ENCODE measurements at places on chromosomes 12 and 14. TPM values are rescaled to one million over a fixed set of nuclear protein-coding genes. Genes with fewer than 3 reads are reported as not detected.

The SIRT4 gene
- 0.53 TPM for polyA plus RNA-seq

The KLHL33 gene
- polyA plus RNA-seq: 0.09 TPM

The IAPP gene
- not detected for polyA plus RNA-seq

DNA sequence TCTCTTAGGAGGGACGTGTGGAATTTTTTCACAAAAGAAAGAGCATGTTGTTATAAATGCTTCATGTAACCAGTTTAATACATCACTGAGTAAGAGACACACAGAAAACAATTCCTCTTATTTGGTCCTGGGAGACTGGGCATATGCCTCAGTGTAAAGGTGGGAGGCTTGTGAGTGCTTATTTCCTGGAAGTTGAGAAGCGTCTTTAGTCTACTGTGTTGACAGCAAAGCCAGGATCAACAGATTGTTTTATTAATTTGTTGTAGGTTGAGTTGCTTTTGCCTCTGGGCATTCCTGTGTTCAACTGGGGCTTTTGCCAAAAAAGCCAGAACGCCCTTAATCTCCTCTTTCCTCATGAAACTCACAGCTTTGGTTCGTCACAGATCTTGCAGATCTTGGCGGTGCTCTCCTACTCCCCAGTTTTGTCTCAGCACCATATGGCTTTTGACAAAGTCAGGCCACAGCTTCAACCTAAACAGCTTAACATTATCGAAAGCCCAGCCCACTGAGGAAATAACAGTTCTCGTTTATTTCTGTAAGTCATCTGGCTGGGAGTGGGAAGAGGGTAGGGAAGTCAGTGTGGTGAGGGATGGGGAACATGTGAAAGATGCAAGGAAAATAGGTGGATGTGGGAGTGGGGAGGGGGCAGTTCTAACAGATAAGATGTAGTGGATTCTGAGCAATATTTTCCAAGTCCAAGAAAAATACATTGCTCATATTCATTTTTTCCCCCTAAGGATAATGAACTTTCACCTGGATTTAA is 227.2 kb downstream of the DACT1 start:
- no peak overlapping the region for H3K4me3 ChIP-seq
- H3K4me1 ChIP-seq: peaks cover 4% of the 10 kb centered on the region
- DNase-seq: peak; percentile 91

DNA sequence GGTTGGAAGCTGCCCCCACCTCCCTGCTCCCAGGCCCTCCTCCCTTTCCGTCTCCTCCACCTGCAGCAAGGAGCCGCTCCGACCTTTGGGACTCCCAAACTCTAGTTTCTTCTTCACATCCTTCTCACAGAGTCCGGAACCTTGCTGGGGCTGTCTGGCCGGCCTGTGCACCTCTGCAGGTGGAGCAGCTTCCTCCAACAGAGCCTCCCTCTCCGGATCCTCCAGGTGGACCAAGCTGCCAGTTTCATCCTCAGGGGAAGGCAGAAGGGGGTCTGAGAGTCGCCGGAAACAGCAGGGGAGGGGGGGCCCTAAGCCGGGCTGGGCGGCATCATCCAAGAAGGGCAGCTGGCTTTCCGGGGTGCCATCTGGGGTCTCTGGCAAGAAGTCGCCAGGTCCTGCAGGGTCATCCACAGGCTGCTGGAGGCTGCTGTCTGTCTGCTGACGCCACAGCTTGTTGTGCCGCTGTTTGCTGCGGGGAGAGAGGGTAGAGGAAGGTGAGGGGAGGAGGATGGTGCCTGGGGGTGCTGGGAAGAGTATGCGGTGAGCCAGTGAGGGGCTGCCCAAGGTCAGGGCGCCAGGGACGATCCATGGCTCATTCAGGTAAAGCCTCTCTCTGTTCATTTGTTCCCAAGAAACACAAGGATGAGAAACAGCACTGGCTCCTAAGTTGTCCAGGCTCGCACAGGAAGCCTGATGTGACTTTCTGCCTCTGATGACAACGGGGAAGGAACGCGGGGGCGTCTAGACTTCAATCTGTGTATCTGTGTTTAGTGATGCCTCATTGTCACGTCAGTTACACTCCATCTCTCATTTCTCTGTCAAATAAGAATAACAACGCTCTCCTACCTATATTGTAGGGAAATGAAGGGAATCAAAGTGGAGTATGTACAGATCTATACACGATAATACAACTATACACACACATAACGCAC is 61.3 kb upstream of the CORO1C start:
- no peak overlapping the region for H3K27ac ChIP-seq
- H3K4me3 ChIP-seq: no peak overlapping the region
- no peak for DNase-seq

DNA sequence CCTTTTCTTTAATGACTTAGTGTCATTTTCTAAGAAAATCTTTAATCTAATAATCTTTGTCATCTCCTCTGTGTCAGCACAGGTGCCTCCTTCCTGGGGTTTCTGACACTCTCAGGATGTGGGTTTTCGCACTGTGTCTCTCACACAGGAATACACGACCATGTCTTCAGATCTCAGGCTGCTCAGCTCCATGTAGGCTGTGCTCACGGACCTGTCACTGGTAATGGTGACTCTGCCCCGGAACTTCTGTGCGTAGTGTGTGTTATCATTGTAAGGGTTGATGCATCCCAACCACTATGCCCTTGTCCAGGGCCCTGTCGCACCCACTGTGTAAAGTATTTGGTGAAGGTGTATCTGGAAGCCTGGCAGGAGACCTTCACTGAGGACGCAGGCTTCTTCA is 647.8 kb downstream of the TMEM121 start:
- H3K4me3 ChIP-seq: no peak overlapping the region
- H3K4me1 ChIP-seq: no peaks in the 10 kb centered on the region
- no peak for DNase-seq
- no peaks in the 10 kb centered on the region for H3K36me3 ChIP-seq

GRCh38 chr14:61406198-61406597 is 84.8 kb downstream of the PRKCH start:
- H3K27me3 ChIP-seq: peaks cover 9% of the 10 kb centered on the region

DNA sequence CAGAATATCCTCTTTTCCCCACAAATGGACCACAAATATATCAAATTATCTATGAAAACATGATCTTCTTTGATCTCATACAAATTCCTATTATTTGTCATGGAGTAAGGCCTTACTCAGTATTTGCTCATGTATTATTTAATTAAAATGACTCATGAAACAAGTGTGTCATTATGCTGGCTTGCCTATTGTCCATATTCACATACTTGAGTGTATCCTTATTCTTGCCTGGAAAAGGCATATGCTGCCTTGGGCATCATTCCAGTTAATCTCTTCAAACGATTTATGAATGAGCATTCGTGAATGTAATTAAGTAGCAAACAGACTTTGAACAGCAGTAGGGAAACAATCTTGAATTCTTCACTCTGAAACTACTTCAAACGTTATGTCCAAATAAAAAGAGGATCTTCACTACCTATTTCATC is 22.6 kb upstream of the SNRPF start:
- H3K4me3 ChIP-seq: no peak overlapping the region
- no peaks in the 10 kb centered on the region for H3K27me3 ChIP-seq
- peak; percentile 86 for DNase-seq
- H3K4me1 ChIP-seq: peaks cover 12% of the 10 kb centered on the region

DNA sequence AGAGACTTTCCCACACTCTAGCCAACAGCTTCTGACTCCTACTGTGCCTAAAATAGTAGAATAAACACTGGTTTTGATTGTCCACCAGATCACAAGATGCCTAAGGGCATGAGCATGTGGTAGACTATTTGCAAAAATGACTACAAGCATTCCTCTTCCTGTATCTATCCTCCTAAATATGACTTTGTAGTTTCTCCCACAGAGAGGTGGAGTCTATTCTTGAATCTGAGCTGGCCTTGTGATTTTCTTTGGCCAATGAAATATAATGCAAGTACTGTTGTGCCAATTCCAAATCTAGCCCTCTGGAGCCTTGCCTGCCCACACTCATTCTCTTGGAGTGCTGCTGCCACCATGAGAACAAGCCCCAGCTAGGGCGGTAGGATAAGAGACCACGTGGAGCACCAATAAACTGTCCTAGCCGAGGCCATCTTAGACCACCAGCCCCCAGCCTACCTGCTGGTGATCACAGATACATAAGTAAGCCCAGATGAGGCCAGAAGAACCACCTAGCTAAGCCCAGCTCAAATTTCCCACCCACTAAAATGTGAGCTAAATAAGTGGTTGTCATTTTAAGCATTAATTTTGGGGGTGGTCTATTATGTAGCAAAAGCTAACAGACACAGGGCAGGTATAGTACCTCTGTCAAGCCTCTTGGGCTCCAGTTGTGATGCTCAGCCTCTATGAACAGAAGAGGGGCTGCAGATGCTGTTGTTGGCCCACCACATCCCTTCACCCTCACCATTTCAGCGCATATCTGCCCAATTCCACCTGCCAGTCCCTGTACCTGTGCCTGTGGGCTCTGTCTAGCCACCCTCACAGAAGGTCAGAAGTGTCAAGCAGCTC is 17.9 kb downstream of the ZFP36L1 start:
- H3K27me3 ChIP-seq: no peaks in the 10 kb centered on the region
- H3K4me3 ChIP-seq: no peak overlapping the region
- DNase-seq: no peak
- peaks cover 13% of the 10 kb centered on the region for H3K4me1 ChIP-seq

- DNase-seq: peak; percentile 49
- H3K27me3 ChIP-seq: peaks cover 5% of the 10 kb centered on the region
- H3K27ac ChIP-seq: no peak overlapping the region
- H3K36me3 ChIP-seq: no peaks in the 10 kb centered on the region
Measured at GRCh38 chr12:49304161-49304560, 9.2 kb downstream of the PRPH start.

- no peaks in the 10 kb centered on the region for H3K36me3 ChIP-seq
- peak; percentile 94 for DNase-seq
- H3K27ac ChIP-seq: peak overlapping the region; percentile 77
Measured at GRCh38 chr14:92511453-92512238, 1.9 kb upstream of the RIN3 start.

DNA sequence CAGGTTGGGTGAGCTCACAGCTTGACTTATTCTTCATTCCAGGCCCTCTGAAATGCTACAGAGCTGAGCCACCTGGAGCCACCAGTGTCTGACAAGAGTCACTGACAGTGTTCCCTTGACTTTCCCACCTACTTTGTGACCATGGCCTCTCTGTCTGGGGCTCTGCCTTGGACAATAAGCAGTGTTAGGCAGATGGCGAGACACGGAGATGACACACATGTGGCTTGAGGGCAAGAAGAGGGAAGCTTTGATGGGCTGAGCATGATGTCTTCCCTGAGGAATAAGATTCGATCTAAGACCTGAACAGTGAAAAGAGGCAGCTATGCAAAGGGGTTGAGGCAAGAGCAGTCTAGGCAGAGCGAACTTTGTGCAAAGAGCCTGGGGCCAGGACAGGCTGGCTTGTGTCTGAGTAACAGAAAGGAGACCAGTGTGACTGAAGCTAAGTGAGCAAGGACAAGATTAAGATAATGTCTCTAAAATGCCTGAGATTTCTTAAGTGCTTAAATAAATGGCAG is 105.5 kb downstream of the NUAK1 start:
- H3K4me1 ChIP-seq: peaks cover 5% of the 10 kb centered on the region
- DNase-seq: no peak
- H3K27ac ChIP-seq: no peak overlapping the region

GRCh38 chr14:59677771-59678231 is 101.2 kb upstream of the CCDC175 start:
- H3K27ac ChIP-seq: no peak overlapping the region
- DNase-seq: no peak
- H3K27me3 ChIP-seq: no peaks in the 10 kb centered on the region
- no peaks in the 10 kb centered on the region for H3K4me1 ChIP-seq
- no peaks in the 10 kb centered on the region for H3K36me3 ChIP-seq

DNA sequence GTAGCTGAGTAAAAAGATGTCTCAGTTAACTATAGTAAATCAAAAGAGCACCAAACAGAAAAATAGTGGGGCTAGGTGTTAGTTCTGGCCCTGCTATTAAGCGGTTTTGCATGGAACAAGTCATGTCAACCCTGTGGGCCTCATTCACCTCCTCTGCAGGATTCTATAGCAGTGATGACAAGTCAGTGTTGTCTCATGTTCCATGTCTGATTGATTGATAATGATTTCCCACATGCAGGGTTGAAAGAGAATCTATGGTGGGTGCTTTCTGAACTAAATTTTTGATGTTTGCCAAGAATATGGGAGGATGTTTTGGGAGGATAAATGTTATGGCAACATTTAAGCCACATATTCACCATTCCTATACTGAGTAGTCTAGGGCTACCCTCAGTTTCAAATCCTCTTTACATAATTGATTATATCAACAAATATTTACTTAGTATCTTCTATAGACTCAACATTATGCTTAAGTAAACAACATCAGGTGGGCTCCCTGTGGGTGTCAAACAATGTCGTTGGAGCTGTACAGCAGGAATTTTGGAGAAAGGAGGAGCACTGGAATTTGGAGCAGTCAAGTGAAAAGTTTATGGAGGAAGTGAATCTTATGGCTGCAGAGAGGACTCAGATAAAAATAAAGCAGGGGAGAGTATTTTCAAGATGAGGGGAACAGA is 48.6 kb downstream of the IRAK3 start:
- no peak overlapping the region for H3K4me3 ChIP-seq
- H3K27ac ChIP-seq: no peak overlapping the region
- no peaks in the 10 kb centered on the region for H3K27me3 ChIP-seq
- H3K36me3 ChIP-seq: no peaks in the 10 kb centered on the region

DNA sequence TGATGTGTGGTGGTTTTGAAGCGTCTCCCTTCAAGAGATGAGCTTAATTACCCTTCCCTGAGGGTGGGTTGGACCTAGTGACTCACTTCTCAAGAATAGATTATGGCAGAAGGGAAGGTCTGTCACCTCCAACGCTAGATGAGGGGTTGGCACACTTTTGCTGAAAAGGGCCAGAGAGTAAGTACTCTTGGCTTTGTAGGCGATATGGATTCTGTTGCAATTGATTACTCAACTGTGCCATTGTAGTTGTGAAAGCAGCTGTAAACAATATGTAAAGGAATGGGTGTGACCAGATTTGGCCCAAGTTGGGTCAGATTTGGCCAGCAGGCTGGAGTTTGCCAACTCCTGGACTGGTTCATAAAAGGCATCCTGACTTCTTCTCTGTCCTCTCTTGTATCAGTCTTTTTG is 53.3 kb downstream of the SMIM41 start:
- DNase-seq: no peak
- H3K27me3 ChIP-seq: peaks cover 12% of the 10 kb centered on the region
- no peak overlapping the region for H3K27ac ChIP-seq
- H3K4me1 ChIP-seq: no peaks in the 10 kb centered on the region
- H3K36me3 ChIP-seq: no peaks in the 10 kb centered on the region

DNA sequence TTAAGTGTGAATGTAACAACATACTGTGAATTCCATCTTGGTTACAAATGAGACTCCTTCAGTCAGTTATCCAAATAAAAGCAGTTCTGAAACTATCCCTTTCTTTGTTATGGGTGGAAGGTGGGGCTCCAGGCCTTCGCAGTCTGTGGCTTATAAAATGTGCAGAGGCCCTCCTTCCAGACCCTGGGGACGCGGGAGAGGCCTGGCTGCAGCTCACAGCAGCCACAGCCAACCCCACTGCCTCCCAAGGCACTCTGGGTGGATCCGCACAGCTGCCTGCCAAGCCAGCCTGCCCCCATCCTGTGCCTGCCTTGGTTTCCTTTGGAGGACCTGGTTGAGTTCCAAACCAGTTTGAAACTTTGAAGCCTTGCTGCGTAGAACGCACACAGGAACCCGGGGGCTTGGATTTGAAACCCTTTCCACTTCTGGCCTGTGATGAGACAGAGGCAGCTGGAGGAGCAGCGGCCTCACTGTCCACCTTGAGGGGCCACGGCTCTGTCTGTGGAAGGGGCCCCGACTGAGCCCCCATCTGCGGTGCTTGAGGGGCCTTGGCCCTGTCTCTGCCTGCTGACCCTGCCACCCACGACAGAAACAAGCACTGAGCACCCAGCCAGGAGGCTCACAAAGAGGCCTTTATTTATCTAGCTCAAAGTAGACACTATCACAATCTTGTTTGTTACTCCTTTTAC is 30.4 kb downstream of the CCNK start:
- H3K27me3 ChIP-seq: no peaks in the 10 kb centered on the region
- peaks cover 29% of the 10 kb centered on the region for H3K36me3 ChIP-seq
- peak; percentile 67 for DNase-seq
- H3K4me3 ChIP-seq: no peak overlapping the region
- peaks cover 2% of the 10 kb centered on the region for H3K4me1 ChIP-seq

All from fibroblast of lung (primary cell).